Caco-2 (cell line): ENCODE measurements at places on chromosomes 5 and 9. TPM values are rescaled to one million over a fixed set of nuclear protein-coding genes. Genes with fewer than 3 reads are reported as not detected.
A peak's percentile ranks its signal among the peaks of the same experiment; 100 is the strongest.

- DNase-seq = no peak
Observed at GRCh38 chr5:109307951-109308350, 101.8 kb downstream of the PJA2 start.

DNA sequence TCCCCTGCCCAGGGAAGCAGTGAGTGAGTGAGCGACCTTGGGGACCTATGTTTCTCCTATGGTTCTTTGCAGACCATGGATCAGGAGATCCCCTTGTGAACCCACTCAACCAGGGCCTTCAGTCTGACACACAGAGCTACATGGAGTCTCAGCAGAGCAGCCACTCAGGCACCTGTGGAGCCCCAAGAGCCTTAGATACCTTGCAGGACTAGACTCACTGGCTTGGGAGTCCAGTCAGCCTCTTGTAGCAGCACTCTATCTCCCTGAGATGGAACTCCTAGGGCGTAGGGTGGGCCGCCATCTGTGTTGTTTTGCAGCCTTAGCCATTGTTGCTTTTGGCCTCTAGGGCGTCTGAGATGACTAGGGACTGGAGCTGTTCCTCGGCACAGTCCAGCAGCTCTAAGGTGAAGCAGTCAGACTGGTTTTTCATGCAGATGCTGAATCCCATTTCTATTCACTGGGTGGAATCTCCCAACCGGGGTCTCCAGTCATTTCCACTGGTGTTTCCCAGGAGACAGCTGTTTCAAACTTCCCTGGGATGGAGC is 284.6 kb upstream of the RPS23 start:
- DNase-seq = no peak

DNA sequence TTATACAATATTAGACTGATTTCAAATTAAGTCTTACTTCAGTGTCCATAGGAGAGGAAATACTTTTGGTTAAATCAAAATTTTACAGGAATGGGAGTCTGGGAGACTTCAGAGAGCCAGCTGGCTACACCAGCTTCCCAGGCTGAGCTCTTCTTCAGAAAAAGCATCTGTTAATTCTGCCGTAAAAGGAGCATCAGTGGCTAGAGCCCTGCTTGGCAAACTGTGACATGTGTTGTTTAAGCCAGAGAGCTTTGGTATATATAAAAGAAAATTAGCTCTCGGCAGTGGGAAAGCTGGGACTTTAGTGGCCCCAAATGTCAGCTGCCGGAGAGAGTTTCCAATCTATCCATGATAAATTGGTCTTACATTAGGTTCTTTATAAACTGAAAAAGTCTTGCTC is 378.8 kb upstream of the TUSC1 start:
- no peak for DNase-seq

- no peak for DNase-seq
Observed at GRCh38 chr5:180598316-180598701, 7.0 kb upstream of the SCGB3A1 start.

GRCh38 chr5:178325679-178326373 is 93.2 kb upstream of the PHYKPL start:
- DNase-seq = no peak

GRCh38 chr9:70111641-70112236 is 68.1 kb downstream of the MAMDC2 start:
- no peak for DNase-seq

- DNase-seq = no peak
Observed at GRCh38 chr5:138491284-138491648, 26.0 kb downstream of the EGR1 start.

- no peak for DNase-seq
Observed at GRCh38 chr5:6188976-6189375, 189.4 kb downstream of the MED10 start.

NKD2 gene
- total RNA-seq = 13.6 and 17.7 TPM in 2 replicates

DNA sequence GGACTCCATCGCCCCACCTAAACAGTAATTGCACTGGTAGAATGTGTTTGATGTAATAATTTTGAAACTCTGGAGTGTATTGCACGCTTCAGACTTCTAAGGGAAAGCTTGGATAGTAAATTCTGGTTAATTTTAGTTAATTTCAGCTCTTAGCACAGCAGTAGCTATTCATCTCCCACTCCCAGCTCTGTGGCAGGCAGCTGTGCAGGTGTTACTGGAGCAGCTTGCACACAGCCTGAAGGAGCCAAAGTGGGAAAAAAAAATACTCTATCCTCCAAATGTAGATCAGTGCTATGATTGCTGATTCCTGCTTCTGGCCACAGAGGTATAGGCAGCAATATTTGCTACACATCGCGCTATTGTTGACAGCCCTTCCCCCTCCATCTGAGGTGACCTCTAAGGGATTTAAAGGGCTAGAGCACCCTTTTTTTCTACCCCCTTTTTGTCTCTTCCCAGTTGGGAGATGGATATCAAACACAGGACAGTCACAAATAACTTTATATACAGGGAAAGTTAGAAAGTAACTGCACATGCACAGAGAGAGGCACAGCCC is 97.4 kb downstream of the KCTD16 start:
- no peak for DNase-seq

- DNase-seq = peak; percentile 83
Observed at GRCh38 chr5:181188700-181189362, 16.2 kb downstream of the TRIM7 start.

SPATA6L gene
- 1.4 and 2.4 TPM in 2 replicates for total RNA-seq

- DNase-seq = peak; percentile 42
Observed at GRCh38 chr9:124770359-124771020, 621 bp downstream of the NR6A1 start.

DNA sequence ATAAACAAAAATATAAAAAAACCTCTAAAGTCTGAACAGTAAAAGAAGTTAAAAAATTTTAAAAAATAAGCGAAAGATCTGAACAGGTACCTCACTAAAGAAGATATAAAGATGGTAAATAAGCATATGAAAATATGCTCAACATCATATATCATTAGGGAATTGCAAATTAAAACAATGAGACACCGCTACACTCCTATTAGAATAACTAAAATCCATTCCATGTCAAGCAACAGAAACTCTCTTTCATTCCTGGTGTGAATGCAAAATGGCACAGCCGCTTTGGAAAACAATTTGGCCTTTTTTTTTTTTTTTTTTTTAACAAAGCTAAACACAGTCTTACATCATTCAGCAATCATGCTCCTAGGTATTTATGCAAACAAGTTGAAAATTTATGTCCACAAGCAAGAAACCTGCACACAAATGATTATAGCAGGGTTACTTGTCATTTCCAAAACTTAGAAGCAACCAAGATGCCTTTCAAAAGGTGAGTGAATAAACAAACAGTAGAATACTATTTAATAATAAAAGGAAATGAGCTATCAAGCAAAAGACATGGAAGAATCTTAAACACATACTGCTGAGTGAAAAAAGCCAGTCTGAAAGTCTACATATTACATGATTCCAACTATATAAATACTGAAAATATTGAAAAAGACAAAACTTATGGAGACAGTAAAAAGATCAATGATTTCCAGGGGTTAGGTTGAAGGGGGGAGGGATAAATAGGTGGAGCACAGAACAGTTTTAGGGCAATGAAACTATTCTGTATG is 22.1 kb downstream of the ANXA1 start:
- DNase-seq = no peak

SLC2A8 gene
- 141 and 144 TPM in 2 replicates for total RNA-seq

DNA sequence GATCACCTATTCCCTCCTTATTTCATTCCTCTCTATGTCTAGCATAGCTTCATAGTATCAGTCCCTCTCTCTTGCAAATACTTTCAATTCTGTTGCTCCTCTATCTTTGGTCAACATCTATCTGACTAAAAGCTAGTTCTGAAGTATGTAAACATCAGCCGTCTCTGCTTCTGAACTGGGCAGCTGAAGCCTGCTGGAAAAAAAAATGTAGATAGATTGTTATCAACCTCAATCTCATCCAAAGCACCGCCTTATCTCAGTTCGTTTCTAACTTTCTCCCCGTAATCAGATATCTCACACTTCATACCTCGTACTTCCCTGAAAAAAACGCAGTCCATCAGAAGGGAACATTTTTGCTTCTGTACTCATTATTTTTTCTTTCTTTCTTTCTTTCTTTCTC is 4.5 kb upstream of the SEMA6A start:
- DNase-seq = peak; percentile 42

C5orf52 gene
- not detected in 2 replicates for total RNA-seq

DNAJC18 gene
- total RNA-seq = 12.5 and 14.1 TPM in 2 replicates

DNA sequence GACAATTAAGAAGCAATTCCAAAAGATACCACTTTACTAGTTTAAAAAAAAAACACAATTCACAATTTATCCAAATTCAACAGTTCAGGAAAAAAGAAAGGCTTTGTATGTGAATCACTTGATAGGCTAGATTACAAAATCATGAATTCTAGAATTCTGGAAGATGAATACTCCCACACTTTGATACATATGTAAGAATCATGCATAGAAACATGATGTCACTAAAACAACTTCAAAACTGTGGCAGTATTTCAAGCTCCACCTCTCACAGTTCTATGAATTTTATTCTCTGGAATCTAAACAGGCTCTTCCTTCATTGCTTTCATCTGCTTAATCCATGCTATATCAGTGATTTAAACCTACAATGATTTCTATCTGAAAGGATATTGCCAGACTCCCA is 51.0 kb downstream of the GNAQ start:
- no peak for DNase-seq

LCN9 gene
- not detected in 2 replicates for total RNA-seq

- DNase-seq = no peak
Observed at GRCh38 chr9:91690540-91691249, 259.3 kb downstream of the ROR2 start.

DNA sequence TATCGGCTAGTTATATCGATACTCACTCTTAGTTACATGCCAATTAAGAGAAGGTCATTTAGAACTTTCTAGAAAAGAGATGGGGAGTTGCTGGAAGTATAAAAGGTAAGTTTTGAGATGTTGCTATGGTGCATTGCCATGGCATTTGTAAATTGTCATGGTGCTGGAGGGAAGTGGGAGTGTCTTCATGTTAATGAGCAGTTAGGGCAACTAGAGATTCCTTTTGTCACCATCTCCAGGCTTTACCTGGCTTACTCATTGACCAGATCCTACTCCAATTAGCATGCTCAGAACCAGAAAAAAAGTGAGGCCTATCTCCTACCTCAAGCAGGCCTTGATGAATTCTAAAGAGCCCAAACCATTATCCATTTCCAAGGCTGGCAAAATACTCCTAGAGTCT is 82.8 kb downstream of the PRR16 start:
- no peak for DNase-seq

OBP2B gene
- not detected in 2 replicates for total RNA-seq

CER1 gene
- total RNA-seq = not detected in 2 replicates

GRCh38 chr9:95573463-95573862 is 56.7 kb upstream of the PTCH1 start:
- no peak for DNase-seq

SLC9A3 gene
- total RNA-seq = 3.4 and 3.7 TPM in 2 replicates

PCAT7 gene
- 10.4 and 10.6 TPM in 2 replicates for total RNA-seq

DNA sequence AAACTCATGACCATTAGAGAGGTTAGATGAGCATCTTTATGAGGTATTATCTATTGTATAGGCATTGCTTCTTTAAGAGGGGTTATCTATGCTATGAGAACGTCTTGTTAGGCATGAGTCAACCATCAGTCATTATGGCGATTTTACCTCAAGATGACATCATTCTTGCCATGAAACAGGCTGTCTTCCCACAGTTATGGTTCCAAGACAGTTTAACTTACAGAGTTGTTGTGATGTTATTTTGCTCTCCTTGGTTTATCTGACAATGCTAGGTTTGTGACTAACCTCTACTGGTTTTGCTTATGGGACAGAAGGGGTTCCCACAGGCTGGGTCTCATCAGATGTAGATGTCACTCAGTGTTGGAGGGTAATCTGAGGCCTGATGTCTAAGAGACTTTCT is 1864.7 kb upstream of the ACO1 start:
- DNase-seq = no peak

- DNase-seq = no peak
Observed at GRCh38 chr9:4661165-4661564, 929 bp upstream of the PLPP6 start.

GRCh38 chr9:33137781-33138264 is 29.3 kb downstream of the B4GALT1 start:
- no peak for DNase-seq

WDR38 gene
- total RNA-seq = not detected in 2 replicates

DNA sequence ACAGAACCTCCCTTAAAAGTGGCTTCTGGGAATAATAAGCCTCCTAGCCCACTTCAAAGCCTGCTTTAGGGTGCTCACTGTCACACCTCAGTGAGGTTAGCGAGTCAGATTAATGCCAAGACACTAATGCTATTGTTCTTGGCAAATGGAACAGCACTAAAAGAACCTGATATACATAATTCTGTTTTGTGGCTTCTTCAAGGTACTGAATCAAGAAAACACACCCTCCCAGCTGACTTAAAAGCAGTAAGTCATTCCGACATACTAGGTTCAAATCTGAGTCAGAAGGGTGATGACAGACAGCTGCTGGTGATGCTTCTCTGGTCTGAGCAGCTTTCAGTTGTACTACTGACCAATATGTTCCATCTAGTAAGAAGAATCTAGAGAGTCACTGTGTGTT is 121.6 kb downstream of the OXCT1 start:
- no peak for DNase-seq

DNA sequence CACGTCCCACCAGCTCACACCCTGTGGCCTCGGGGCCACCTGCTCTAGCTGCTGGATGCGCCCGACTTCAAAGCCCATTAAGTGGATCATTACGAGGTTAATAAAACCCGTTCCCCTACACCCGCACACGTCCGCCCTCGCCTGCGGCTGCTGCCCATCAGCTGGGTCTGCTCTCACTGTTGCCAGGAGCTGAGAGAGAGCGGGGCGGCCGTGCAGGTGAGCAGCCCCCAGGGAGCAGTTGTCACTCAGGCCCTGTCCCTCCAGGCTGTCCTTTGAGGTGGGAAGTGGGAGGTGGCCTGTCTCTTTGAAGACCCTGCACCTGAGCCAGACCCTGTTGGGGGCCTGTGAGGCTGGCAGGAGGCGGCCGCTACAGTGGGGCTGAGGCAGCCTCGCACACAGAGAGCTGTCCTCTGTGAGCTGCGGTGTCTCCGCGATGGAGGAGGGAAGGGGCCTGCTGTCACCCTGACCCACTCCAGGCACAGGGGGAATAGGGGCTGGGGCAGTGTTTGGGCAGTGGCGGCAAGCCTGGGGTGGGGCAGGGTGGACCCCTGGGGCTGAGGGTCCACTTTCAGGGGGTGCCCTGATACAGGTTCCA is 12.8 kb upstream of the UNC5A start:
- no peak for DNase-seq

GRCh38 chr9:119963798-119964372 is 594.6 kb upstream of the BRINP1 start:
- DNase-seq = peak; percentile 40

DNA sequence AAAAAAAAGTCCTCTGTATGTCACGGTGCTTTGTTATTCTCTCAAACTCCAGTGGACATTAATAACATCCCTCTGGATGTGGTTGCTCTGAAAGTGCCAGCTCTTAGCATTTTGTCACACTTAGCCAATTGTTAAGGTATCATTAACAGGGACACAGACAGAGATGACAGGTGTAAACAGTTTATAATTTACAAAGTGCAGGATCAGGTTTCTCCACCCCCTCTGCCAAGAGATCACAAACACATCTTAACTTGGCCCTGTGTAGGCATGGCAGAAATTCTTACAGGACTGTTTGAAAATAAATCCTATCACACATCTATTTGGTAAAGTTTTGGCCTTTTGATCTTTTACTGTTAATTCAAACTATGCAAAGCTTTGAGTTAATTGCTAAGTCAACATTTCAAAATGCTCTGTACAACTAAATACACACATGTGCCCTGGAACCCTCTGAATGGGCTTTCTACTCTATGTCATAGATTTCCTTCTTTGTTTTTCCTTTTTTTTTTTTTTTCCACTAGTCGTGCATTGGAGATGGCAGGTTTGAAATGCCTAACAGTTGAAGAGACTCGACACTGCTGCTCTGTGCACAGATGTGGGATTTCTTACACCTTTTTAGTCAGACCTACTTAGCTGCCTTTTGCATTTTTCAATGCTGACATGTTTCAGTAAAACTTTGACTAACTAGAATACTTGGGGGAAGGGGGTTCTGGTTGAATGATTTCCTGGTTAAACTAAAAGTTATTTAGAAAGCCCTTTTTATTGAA is 41.7 kb downstream of the SEMA6A start:
- peak; percentile 61 for DNase-seq

PTPRD gene
- total RNA-seq = 55.9 and 70.1 TPM in 2 replicates
